ENCODE measurements at places on chromosomes 16 and 17.

DNA sequence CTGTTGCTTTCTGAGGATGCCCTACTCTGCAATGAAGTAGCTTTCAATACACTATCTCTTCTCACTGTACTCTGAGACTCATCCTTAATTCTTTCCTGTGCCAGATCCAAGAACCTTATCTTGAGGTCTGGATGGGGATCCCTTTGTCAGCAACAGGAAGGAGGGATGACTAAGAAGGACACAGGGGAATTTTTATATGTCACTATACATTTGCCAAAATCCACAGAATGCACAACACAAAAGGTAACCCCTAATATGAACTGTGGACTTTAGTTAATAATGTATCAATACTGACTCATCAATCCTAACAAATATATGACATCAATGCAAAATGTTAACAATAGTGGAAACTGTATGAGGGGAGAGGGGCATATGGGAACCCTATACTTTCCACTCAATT, 4.7 kb upstream of the RBBP6 start:
- no peak for DNase-seq

DNA sequence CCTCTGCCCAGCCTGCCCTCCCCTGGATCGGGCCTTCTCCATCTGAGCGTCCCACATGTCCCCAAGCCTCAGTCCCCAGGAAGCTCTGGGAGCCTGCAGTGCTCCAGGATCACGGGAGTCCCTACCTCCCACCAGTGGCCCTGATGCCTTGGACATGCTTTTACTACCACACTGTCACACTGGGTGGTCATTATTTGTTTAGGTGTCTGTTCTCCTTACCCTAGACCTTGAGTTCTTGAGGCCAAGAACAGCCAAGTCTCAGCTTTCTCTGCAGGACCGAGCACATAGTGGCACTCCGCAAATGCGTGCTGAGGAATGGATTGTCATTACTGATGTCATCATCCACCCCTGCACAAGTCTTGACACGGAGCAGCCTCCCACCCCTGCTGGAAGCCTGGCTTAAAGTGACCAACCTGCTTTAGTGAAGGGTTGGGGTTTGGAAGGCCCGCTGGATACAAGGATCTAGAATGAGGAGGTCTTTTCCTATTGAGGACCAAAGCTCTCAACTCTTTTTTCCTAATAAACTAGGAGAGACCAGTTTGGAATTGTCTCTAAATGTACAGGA, 132.9 kb upstream of the CRHR1 start:
- DNase-seq: no peak

GRCh38 chr17:61476476-61477203, 24.4 kb downstream of the TBX4 start:
- DNase-seq: no peak

DNA sequence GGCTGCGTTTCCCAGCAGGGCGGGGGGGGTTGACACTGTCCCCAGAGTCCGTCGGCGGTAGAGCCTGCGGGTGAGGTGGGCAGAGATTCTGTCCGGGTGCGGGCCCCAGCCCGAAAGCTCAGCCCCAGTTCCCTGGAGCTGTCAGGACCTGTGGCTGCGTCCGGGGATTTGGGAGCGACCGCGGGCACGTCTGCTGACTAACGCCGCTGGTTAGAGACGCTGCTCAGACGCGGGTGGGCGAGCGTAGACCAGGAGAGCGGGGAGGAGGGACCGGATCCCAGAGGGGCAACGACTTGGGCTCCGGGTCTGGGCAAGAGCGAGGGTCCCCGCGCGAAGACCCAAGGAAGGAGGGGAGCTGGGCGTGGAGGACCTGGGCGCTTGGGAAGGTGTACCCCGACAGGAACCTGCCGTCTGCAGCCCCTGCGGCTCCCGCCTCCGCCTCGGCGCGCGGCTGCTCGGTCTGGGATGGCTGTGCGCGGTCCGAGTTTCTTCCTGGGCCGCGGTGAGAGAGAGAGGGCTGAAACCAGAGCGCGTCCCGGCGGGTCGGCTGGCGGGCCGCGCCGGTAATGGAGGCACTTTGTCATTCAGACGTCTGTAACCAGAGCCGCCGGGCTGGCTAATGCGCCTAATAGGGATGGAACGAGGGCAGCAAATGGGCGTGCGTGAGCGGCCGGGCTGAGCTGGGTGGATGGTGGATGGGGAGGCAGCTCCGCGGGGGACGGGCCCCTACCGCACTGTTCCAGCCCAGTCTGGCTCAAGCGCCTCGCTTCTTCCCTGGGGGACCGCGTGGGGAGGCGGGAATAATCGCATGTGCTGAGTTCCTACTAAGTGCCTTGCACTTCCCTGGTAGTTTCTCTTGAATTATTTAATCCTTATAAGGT, 2.3 kb downstream of the NGFR start:
- peak; percentile 39 for DNase-seq

GRCh38 chr16:187330-187729, 7.1 kb downstream of the HBQ1 start:
- no peak for DNase-seq

- DNase-seq: no peak
Observed at GRCh38 chr17:14325618-14326167, 24.8 kb downstream of the HS3ST3B1 start.

- no peak for DNase-seq
Observed at GRCh38 chr16:72590151-72590937, 418.4 kb upstream of the PMFBP1 start.

- DNase-seq: no peak
Observed at GRCh38 chr16:6947291-6947690, 385.4 kb upstream of the RBFOX1 start.

DNA sequence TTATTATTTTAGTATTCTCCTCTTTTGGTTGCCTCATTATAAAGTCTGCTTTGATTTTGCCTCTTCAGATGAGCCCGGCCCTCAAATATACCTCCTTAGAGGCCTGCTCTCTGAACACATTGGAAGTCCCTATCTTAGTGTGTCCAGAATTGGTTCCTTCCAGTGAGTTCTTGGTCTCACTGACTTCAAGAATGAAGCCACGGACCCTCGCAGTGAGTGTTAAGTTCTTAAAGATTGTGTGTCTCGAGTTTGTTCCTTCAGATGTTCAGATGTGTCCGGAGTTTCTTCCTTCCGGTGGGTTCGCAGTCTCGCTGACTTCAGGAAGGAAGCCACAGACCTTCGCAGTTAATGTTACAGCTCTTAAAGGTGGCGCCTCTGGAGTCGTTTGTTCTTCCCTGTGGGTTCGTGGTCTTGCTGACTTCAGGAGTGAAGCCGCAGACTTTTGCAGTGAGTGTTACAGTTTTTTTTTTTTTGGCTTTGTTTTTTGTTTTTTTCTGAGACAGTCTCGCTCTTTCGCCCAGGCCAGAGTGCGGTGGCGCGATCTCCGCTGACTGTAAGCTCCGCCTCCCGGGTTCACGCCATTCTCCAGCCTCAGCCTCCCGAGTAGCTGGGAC, 45.8 kb upstream of the NOS2 start:
- DNase-seq: no peak

DNA sequence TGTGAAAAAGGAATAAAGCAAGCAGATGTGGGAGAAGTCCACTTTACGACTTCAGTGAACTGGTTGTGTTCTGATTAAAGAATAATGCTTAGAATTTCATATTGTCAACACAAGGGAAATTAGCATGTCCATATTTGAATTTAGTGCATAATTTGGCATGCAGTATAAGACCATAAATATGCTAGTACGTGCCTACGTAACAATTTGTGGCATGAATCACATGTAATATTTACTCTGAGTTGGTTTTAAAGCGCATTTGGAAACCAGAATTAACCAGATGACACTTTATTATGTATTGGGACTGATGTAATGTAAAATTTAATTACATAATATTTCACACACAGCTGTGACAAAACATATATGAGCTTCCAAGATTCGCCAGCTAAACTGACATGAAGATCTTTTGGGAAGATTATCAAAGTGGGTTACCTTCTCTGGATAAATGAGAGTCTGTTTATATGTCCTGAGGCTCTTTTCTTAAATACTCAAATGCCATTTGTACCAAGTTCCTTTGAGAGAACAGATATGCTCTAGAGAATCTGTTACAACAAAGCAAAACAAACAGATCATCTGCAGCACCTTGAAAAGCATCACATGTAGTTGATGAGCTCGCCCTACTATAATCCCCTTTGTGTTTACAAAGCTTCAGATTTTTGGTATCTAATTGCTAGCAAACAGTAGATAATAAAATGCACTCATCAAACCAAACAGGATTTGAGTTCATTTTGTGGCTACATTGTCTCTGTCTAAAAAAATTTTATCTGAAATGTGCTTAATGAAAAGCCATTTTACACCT, 1468.6 kb downstream of the CDH11 start:
- no peak for DNase-seq

DNA sequence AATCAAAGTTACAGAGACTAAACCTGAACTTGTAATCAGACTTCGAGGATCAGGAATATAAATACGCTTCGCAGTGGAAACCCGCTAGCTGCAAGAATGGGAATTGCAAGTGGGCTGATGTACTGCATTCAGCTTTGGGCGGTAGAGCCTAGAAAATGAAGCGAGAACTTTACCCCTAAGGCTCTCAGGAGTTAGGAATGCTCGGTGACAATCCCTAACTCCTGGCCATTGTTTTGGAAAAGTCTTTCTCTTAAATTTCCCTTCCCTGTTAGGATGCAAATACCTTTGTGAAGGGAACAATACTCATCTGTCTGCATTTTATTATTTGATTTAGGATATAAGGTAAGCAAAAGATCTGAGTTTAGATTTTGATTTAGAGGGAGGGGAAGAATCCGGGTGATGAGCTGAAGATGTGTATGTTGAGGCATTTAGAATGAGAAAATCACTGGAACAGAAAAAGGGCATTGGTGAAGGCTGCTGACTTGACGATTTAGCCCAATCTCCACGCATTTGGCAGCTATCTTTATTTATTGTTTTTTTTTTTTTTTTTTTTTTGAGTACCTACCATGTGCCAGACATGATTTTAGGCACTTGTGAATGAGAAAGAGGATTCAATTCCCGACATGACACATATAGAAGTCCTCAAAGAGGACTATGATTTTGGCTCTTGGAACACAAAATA, 2.2 kb upstream of the TOX3 start:
- DNase-seq: no peak

DNA sequence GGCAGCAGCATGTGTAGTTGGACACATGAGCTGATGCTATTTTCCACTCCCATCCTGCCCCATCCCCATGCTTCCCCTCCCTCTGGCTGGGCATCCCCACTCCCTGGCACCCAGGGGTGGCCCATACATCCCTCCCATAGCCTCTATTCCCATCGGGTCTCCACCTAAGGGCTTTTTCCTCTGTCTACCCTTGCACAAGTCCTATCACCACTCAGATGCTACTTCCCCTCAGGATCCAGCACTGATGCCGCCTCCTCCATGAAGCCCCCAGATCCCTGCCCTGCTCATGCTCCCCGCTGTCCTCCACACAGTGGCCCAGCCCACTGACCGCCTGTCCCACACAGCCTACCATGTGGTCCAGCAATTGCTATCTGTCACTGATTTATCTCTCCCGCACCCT, 15.8 kb downstream of the TRPV1 start:
- no peak for DNase-seq

- no peak for DNase-seq
Observed at GRCh38 chr17:27443491-27443890, 12.8 kb upstream of the KSR1 start.

DNA sequence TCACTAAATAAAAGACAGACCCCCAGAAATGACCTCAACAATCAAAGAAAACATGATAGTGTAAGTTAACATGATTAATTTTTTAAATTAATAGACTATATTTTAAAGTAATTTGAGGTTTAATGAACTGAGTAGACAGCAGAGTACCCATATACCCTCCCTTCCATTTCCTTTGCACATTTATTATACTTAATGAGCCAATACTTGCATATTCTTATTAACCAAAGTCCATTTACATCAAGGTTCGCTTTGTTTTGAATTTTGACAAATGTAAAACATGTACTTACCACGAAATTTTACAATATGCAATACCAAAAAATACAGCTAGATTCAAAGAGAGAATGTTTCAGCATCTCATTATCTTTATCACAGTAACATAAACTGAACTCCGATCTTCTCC, 72.7 kb downstream of the KANSL1 start:
- DNase-seq: no peak

DNA sequence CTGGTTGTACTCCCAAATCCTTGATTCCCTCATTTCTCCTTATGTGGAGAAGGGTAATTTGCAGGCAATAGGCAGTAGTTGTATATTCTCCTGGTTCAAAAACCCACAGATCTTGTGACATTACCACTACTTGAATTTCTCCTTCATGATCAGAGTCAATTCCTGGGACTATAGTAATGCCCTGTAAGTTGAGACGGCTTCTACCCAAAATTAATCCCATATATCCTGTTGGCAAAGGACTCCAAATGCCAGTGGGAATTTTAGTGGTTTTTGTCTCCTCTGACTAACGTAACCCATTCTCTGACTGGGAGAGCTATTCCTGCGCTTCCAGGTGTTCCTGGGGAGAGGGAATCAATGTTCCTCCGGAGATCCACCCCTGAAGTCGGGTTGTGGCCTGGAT, 11.6 kb upstream of the ZNF689 start:
- DNase-seq: no peak

- no peak for DNase-seq
Observed at GRCh38 chr16:69241926-69242325, 55.0 kb downstream of the SNTB2 start.

GRCh38 chr16:20906341-20907255, 6.0 kb downstream of the LYRM1 start:
- DNase-seq: no peak

DNA sequence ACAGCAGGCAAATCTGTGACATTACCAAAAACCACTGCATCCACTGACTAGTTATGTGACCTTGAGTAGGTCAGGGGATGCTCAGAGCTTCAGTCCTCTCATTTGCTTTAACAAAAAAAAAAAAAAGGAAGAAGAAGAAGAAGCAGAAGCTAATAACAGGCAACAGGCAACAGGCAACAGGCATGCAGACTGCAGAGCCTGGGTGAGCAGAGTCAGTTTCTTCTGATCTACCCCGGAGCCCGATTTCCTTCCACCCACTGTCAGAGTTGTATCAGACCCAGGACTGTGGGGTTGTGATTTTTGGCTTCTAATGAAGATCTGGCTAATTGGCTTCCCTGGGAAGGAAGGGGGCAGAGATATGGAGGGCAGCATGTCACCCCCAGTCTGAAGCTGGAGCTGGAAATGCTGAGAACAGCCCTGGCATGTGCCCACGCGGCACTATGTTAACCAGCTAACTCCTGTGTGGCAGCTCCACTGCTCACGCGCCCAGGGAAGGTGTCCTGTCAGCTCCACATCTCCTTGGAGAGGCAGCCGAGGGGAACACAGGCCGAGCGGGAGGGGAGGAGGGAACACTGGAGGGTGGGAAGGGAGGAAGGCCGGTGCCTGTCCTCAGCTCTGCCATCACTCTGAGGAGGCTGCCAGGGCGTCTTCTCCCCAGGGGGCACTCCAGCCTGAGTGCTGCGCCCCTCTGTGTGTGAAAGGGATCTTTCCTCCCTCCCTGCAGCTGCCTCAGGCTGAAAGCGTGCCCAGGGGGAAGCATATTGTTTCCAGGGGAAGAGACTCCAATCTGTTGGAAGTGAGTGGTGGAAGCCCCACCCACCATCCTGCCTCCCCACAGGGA, 17.6 kb downstream of the SRCIN1 start:
- DNase-seq: no peak

GRCh38 chr16:66952430-66953110, 8.5 kb upstream of the CES3 start:
- no peak for DNase-seq

- no peak for DNase-seq
Observed at GRCh38 chr17:1011760-1012735, 15.1 kb downstream of the TIMM22 start.

- no peak for DNase-seq
Observed at GRCh38 chr16:1337486-1337885, 4.0 kb downstream of the BAIAP3 start.

GRCh38 chr17:65627891-65628643, 66.6 kb upstream of the AXIN2 start:
- peak; percentile 80 for DNase-seq
